GM12892 (cell line): ENCODE measurements at places on chromosomes 3 and 15.

DNA sequence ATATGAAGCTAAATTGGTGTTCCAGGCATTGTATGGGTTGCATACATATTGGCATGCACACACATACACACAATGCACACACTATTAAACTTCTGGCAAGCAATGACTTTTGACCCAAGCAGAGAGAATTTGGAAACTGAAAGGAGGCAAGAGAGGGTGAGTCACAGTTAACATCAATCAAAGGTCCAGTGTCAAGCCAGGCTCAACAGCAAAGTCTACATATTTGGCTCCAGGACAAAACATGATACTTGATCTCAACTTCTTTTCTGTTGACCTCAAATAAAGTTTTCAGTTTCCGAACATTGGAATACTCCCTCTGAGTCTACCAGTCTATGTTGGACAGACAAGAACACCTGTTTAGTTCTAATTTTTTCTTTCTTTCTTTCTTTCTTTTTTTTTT, 28.3 kb downstream of the IL12A start:
- no peak for DNase-seq

DNA sequence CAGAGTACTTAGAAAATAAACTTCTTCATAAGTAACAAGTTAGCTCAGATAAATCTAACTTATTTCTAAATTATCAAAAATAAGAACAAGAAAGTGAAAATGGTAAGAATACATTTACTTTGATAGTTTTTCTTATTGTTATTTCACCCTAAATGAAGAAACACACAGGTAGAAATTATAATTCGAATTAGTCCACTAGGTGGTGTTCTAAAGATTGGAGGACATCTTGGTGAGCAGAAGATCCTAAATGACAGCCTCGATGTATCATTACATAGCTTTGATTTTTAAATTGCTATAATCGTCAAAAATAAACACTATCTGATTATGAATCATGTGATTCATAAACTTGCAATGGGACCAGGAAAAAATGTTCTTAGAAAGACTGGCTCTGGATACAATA, 280.8 kb upstream of the UBE2E2 start:
- DNase-seq: no peak

- no peak for DNase-seq
These were observed 22.7 kb downstream of the ERICH6 start for GRCh38 chr3:150681057-150681456.

GRCh38 chr3:110743202-110743601, 328.4 kb upstream of the NECTIN3 start:
- DNase-seq: no peak

GRCh38 chr3:146503461-146504202, 34.3 kb upstream of the PLSCR2 start:
- DNase-seq: peak; percentile 23
